ENCODE measurements at places on chromosomes 6 and 20. TPM values are rescaled to one million over a fixed set of nuclear protein-coding genes. Genes with fewer than 3 reads are reported as not detected.

- DNase-seq, result no peak
These were observed 5.1 kb downstream of the IGF2R start for GRCh38 chr6:159973951-159974350.

GRCh38 chr6:108559884-108560462 lies 744 bp upstream of the FOXO3 start:
- peak; percentile 48 for DNase-seq

- DNase-seq, result peak; percentile 50
These were observed 766 bp downstream of the SLC16A10 start for GRCh38 chr6:111087871-111088667.

Gene RNF144B
- total RNA-seq, result 5.4 TPM

Gene SPEF1
- 0.27 TPM for total RNA-seq

Measured in mesothelial cell of epicardium (in vitro differentiated cells).